Renal pelvis (tissue), 12 donors: ENCODE measurements at places on chromosomes 3 and 15.
A peak's percentile ranks its signal among the peaks of the same experiment; 100 is the strongest.

DNA sequence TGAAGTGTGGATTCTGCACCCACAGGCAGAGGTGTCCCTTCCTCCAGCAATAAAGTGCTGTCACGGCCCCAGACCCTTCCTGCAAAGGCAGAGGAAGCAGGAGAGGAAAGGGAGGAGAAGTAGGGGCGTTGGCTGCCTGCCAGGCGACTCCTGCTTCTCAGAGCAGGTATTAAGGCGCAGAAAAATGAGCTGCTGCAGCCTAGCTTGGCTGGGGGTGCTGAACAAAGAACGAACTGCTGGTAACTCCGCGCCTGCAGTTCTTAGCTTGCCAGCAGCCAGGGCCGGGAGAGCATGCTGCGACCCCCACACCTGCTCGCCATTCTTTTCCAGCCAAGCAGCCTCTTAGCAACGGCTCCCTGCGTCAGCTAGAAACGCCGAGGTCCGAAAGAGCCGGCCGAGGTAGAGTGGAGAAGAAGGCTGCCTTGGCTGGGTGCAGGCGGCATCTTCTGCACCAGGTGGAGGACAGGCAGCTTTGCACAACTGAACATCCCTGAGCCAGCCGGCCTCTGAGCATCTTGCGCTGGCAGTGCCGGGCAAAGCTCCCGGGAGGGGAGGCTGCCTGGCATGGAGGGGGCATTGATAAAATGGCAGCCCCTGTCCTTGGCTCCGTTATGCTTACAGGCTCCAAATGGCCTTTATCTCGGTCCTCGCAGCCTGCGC is 296.0 kb downstream of the MEX3B start:
- DNase-seq: no peak

- DNase-seq: no peak
Measured at GRCh38 chr3:160027541-160028195, 39.0 kb downstream of the IL12A start.

DNA sequence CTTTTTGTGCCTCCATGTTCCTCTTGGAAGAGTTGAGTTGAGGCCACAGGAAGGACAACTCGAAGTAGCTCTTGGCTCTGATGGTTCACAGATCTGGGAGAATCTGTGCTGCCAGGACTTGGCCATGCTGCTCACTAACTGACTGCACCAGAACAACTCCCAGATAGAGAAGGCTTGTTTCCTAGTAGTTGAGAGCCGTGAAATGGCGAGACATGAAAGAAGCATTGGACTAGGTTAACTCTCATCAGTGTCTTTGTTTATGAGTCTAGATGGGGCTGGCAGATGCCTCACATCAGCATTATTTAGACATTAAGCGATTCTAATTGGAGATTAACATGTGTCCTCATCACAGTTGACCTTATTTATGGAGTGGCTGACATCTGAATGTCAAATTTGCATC is 92.9 kb upstream of the AGBL1 start:
- no peak for DNase-seq

- DNase-seq: no peak
Measured at GRCh38 chr3:152770296-152770695, 64.6 kb upstream of the P2RY1 start.

DNA sequence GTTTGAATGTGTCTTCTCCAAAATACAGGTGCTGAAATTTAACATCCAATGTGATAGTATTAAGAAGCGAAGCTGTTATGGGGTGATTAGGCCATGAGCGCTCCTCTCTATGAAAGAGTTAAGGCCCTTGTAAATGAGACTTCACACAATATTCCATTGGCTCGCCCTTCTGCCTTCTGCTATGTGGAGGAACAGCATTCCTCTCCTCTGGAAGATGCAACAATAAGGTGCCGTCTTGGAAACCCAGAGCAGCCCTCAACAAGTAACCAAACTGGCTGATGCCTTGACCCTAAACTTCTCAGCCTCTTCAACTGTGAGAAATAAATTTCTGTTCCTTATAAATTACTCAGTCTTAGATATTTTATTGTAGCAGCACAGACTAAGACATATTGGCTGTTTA is 874.6 kb downstream of the ROBO1 start:
- DNase-seq: no peak

GRCh38 chr15:25220834-25221233 is 218.0 kb downstream of the UBE3A start:
- no peak for DNase-seq

GRCh38 chr3:142680710-142681109 is 43.1 kb upstream of the TRPC1 start:
- DNase-seq: no peak

DNA sequence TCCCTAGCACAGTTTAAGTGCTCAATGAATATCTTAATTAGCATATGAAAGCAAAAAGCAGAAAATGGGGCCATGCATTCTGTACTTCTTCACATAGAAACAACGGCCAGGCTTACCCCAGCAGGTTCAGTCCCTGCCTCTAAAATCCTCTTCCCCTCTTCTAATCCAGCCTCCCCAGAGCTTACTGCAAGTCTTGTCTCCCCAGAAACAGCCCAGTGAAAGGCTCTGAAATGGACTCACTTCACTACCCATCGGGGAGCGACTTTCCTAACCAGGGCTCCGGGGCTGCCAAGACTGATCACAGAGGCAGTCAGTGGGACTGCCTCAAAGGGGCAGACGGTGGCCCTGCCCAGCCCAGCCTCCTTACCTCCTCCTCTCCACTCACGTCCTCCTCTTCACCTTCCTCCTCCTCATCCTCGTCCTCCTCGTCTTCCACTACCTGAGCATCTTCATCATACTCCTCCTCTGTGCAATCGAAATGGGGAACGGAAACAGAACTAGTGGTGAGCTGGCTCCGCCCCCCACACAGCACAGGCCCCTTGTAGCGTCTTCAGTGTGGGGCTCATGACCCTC is 38.0 kb downstream of the ANP32A start:
- no peak for DNase-seq

- no peak for DNase-seq
Measured at GRCh38 chr3:194225988-194226663, 90.2 kb downstream of the HES1 start.

DNA sequence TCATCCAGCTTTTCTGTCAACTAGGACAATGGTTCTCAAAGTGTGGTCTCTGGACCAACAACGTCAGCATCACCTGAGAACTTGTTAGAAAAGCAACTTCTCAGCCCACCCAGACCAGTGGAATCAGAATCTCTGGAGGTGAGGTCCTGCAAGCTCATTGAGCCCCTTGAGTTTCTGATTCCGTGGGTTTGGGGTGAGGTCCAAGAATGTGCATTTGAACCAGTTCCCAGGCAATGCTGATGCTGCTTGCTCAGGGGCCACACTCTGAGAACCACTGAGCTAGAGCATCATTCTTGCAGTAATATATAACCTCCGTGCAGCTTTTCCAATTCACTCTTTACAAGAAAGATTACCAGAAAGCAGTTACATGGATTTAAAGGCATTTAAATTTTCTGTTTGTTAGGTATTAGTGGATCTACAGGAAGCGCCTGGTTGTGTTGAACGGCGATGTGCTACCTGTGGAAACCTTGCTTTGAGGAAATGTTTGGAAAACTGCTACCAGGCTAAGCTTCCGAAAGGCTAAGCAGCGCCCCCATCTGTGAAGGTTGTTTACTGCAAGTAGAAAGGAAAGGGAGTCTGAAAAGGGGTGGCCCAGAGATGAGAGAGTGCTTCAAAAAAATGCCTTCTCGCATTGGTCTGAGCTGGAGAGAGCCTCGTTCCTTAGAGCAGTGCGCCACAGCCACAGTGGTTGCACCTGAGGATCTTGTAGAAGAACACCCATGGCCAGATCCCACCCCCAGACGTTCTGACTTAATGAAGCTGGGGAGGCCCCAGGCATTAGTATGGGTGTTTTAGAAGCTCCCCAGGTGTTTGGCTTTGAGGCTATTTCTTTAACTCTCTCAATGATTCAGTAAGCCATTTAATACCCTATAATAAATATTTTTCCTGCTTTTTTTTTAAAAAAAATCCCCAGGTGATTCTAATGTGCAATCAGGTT is 50.0 kb downstream of the RLBP1 start:
- DNase-seq: no peak

DNA sequence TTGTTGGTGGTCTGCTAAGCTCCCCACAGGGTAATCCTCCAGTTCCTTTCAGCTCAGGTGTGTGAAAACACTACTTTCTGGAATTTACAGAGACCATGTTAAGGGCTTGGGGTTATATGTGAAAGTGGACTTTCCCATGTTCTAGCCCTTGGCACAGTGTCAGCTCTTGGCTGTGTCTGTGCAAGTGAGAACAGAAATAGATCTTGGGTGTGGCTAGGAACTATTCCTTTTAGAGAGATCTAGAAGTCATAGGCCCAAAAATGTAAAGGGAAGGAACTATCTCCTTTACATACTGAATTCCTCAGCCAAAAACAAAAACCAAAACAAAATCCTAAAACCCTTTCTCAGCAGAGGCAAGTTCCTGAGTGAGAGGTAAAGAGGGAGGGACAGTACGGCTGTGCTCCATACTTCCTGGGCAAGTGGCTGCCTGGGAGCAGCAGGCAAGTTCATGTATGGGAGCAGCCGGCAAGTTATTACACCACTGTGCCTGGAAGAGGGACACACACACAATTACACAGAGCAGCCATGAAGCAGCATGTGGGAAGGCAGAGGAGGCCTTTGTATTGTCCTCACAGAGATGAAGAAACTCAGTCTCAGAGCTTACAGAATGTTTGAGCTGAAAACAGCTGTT is 19.9 kb upstream of the C3orf62 start:
- DNase-seq: no peak

GRCh38 chr15:41493205-41493901 is at the start of gene ITPKA:
Gene ITPKA, plus strand, starts transcription at chr15:41493874. Its CDS starts 54 bp downstream, at chr15:41493928.
- peak; percentile 49 for DNase-seq

- DNase-seq: no peak
Measured at GRCh38 chr15:41183581-41183980, 47.0 kb downstream of the EXD1 start.

DNA sequence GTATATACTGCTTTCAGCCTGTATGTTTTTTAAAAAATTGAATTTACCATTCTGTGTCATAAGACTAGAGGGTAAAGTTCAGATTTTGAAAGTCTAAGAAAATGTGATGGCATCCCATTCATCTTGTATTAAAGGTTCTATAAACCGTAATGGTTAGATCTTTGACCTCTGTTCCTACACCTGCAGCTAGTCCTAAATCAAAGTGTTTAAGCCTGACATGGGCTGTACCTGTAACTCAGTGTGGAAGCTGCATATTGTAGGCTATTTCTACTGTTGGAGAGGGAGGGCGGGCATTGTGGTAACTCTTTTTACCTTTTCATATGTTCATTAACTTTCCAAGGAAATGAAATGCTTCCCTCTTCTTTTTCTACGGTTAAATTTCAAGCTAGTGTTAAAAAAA is 53.9 kb downstream of the ARHGEF26 start:
- DNase-seq: no peak

DNA sequence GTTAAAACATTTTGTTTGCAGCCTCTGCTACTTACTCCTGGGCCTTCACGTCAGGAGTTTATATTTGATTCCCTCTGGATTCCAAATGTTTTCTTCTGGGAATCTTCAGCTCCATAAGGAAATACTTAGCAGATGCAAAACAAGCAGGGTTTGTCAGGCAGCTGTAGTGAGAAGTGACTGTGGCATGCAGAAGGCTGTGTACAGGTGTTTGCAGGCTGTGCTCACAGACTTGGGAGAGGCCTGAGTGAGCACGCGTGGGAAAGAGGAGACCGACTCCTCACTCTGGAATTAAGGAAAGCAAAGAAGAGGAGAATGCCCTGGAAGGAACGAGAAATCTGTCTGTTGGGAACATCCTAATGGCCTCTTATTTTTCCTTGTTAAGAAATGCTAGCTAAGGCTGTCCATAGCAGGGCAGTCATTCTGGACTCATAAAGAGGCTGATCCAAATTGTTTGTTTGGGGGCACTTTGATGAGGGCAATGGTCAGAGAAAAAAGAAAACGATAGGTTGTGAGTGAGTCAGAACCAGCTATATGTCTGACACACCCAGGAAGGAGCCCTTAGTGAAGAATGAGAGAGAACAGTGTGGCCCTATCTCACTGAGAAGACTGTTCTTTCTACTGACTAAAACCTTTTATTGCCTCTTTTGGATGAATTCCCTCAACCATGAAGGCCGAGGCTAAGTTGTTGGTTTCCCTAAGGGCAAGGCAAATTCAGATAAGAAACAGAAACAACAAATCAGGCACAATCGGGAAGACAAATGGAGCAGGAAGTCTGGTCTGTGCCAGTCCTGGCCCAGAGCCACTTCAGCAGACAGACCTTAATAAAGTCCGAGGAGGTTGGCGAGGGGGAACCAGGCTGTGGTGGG is 82.6 kb downstream of the TGFBR2 start:
- peak; percentile 24 for DNase-seq

- DNase-seq: no peak
Measured at GRCh38 chr3:169529013-169529412, 134.5 kb downstream of the MECOM start.
